Karpas-422 (cell line): ENCODE measurements at places on chromosomes 7 and 10.

DNA sequence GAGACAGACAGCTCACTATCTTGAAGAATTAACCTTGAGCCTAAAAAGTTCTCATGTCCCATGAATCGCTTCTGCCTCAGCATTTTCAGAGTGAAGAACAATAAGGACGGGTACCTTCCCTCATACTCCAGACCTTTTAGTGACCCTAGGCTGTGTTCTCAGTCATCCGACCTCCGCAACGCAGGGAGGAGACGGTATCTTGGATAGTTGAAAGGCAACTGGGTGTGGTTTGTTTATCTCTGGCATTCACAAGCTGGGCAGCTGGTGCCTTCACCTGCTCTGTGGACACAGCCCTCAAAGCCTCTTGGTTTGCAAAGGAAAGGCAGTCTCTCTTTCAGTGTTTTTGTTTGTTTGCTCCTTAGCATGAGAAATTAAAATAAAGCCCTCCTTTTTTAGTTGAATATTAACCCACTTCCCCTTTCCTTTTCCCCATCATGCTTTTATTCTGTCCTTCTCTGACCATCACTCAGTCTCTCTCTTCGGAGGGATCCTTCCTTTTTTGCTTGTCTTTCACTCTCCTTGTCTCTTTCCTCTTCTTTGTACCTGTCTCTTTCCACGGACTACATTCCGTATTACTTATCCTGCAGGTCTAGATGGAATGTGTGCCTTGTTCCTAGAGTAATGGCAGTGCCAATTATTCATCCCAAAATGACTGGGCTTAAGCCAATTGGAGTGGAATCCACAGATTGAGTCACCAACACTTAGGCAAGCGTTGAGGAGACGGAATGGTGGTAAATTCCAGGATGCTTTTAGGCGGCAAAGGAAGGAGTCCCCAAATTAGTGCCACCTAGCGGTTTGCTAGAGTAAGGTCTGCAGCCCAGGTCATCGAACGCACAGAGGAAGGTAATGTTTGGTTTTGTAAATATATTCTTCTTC is 45.8 kb downstream of the PRR15 start:
- peak; percentile 64 for DNase-seq

GRCh38 chr10:132300582-132300981 is 7.2 kb downstream of the STK32C start:
- no peak for DNase-seq

DNA sequence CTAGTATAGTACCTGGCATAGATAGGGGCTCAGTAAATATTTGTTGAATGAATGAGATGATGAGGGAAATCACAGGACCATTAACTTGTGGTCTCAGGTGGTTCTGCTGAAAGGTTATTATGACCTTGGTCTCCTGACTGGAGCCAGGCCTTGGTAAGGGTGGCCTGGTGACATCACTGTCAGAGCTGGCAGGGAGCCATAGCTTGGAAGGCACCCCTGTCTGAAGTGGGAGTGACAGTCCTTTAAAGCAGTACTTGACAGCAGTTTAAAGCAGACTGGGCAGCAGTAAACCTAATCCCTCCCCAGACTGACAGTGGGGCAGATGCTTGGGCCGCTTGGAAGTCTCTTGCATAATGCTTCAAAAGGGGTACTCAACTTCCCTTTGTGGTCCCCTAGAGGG is 13.4 kb downstream of the DPCD start:
- DNase-seq, result no peak

DNA sequence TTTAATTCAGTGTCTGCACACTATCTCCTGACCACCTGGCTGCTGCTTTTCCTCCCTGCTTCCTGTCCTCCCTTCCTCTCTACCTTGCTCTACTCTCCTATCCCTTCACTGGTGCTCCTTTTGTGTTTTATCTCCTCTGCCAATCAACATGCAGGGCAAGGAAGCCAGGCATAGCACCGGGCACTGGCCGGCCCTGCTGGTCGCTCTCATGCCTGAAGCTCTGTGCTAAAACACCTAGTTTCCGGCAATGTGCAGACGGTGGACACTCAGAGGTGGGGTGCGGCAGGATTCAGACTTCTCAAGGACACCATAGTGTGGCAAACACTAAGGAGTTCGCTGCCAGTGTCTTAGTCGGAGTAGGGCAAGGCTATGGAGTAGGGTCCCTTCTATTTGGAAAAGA is 177.1 kb downstream of the PRKCQ start:
- no peak for DNase-seq

DNA sequence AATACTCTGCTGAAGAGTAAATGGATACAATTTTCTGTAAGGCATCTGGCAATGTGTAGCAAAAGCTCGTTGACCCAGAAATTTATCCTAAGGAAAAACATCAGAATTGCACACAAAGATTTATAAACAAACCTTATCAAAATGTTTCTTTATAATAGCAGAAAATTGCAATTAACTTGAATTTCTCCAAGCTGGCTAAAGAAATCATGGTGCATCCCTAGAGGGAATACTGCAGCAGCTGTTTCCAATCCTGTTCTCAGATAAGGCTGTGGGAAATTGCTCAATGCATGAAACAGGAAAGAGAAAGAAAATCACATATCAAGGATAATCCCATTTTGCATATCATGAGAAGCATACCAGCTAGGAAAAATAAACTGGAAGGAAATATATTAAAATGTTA is 18.7 kb downstream of the TACR2 start:
- DNase-seq, result no peak

GRCh38 chr7:158730383-158731346 is 26.1 kb upstream of the NCAPG2 start:
- no peak for DNase-seq

DNA sequence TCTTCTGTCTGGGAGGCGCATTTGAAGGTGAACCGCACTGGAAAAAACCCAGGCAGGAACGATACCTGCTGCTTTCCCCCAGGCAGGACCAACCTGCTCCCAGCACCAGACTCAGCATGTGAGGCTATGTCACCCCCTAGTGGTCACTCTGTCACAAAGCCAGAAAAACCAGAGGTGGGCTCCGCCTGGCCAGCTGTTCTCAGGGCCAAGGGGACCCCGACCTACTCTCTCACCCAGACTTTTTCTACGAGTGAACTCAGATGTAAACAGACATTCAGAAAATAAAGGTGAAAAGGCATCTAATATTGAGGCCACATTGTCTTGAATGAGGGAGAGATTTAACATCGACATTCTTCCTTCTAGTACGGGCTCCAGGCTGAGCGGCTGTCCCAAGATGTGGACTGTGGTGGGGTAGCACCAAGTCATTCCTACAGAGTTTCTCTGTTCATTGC is 117.3 kb downstream of the PRKAG2 start:
- DNase-seq, result peak; percentile 87

- no peak for DNase-seq
Measured at GRCh38 chr7:148925836-148926235, 41.7 kb upstream of the EZH2 start.

GRCh38 chr10:1595726-1596125 is 141.6 kb downstream of the ADARB2 start:
- no peak for DNase-seq

DNA sequence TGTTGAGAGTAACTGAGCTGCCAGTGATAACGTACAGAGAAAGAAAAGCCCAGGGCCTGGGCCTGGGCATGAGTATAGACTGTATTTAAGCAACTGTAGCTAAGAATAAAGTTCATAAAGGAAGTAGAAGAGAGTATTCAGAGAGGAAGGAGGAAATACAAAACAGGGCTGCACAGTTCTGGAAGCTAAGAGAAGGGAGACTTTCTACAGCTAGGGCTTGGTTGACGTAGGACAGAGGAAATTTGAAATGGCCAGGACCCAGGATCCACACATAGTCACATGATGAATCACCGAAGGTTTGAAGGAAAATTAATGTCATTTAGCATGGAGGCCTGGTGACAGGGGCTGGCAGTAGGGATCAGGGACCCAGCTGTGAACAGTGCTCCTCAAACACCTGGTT is 66.7 kb downstream of the ARL4A start:
- no peak for DNase-seq
